HCT116 (cell line): ENCODE measurements at places on chromosomes 1 and 21. TPM values are rescaled to one million over a fixed set of nuclear protein-coding genes. Genes with fewer than 3 reads are reported as not detected.

GRCh38 chr1:194366705-194367104 is 1180.3 kb upstream of the B3GALT2 start:
- no peaks in the 10 kb centered on the region for H3K27me3 ChIP-seq
- H3K36me3 ChIP-seq: no peaks in the 10 kb centered on the region
- no peak overlapping the region for H3K4me3 ChIP-seq
- no peak for DNase-seq
- no peak overlapping the region for H3K27ac ChIP-seq

DNA sequence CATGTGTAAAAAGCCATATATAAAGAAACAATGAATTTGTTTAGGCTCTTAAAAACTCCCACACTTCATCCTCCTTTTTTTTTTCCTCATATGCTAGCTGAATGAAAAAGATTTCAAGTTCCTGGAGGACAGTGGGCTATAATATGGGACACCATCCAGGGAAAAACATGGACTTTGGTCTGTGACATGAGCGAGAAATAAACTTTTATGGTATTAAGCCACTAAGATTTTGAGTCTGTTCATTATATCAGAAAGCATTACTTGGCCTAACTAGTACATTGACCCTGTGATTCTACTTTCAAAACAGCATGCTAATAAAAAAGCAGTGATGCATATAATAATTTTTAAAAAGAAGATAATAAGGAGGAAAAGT is 392.3 kb upstream of the CAMK1G start:
- H3K27ac ChIP-seq: no peak overlapping the region
- no peaks in the 10 kb centered on the region for H3K36me3 ChIP-seq
- H3K27me3 ChIP-seq: no peaks in the 10 kb centered on the region
- no peak overlapping the region for H3K4me3 ChIP-seq
- no peaks in the 10 kb centered on the region for H3K4me1 ChIP-seq
- DNase-seq: no peak

- H3K27me3 ChIP-seq: no peaks in the 10 kb centered on the region
- H3K27ac ChIP-seq: no peak overlapping the region
- DNase-seq: no peak
- H3K4me1 ChIP-seq: peaks cover 9% of the 10 kb centered on the region; the same call in 1 of the 2 replicates
- no peaks in the 10 kb centered on the region for H3K36me3 ChIP-seq
- H3K4me3 ChIP-seq: no peak overlapping the region
These were observed 6.7 kb upstream of the SH2D2A start for GRCh38 chr1:156823210-156823790.

DNA sequence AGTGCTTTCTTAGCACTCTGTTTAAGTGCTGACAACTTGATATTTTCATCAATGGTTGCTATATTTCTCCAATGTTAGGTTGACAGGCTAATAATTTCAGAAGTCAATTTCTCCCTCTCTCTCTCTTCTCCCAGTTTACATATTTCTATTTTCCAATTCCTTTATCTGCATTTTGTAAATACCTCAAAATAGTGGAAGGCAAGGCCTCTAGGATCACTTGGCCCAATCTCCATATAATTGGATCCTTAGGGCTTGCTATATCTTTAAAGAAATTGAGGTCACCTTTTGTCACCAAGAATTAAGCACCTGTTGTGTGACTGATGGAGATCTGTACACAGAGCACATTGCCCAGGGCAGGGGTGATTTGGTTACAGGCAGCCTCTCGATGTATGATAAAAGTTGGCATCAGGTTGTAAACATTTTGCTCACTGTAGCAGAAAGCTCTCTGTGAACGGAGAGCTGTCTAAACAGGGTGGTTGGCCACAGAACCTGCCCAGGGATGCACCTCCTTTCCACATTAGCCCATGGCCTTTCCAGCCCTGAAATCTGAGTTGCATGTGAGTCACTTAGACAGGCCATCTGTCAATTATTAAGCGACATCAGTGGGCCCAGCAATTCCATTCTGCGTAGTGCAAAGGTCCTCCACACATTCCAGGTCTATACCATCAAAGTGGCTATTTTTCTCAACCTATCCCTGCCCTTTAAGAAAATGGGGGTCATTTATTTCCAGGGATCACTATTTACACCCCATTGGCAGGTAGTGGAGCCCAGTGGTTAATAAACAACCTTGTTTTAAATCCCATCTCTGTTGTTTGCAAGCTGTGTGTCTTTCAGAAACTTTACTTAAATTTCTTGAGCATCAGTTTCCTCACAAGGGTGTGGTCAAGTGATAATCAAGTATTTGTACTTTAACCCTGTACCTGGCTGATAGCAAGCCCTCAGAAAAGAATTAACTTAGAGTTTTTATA is 29.1 kb upstream of the IRF2BP2 start:
- no peaks in the 10 kb centered on the region for H3K4me1 ChIP-seq
- H3K4me3 ChIP-seq: no peak overlapping the region
- no peak for DNase-seq
- no peaks in the 10 kb centered on the region for H3K27me3 ChIP-seq
- no peak overlapping the region for H3K27ac ChIP-seq
- H3K36me3 ChIP-seq: no peaks in the 10 kb centered on the region

Gene FOXD3
- total RNA-seq: 0.17 TPM

Gene TMEM240
- 2.3 TPM for total RNA-seq

Gene GBP3
- 1.2 TPM for total RNA-seq

Gene TRIM58
- not detected for total RNA-seq
